ENCODE measurements at places on chromosomes 1 and 21.
A peak's percentile ranks its signal among the peaks of the same experiment; 100 is the strongest.

DNA sequence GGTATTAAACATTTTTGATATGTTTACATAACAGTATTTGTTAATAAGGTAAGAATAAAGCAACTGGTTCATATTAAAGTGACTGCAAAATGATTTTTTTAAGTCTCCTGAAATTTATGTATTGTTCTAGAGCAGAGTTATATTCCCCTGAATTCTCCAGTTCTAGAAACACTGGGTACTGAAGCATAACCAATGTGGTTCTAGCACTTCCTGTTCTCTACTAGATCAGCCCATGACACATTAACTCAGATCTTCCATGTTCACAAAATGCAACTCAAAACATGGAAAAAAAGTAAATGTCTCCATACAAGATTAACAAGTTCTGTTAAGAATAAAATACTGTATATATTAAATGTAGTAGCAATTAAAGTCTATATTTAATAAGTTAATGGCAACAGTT lies 3.9 kb downstream of the NEGR1 start:
- no peak for DNase-seq

- DNase-seq = no peak
Observed at GRCh38 chr1:225613006-225613405, 39.9 kb downstream of the ENAH start.

DNA sequence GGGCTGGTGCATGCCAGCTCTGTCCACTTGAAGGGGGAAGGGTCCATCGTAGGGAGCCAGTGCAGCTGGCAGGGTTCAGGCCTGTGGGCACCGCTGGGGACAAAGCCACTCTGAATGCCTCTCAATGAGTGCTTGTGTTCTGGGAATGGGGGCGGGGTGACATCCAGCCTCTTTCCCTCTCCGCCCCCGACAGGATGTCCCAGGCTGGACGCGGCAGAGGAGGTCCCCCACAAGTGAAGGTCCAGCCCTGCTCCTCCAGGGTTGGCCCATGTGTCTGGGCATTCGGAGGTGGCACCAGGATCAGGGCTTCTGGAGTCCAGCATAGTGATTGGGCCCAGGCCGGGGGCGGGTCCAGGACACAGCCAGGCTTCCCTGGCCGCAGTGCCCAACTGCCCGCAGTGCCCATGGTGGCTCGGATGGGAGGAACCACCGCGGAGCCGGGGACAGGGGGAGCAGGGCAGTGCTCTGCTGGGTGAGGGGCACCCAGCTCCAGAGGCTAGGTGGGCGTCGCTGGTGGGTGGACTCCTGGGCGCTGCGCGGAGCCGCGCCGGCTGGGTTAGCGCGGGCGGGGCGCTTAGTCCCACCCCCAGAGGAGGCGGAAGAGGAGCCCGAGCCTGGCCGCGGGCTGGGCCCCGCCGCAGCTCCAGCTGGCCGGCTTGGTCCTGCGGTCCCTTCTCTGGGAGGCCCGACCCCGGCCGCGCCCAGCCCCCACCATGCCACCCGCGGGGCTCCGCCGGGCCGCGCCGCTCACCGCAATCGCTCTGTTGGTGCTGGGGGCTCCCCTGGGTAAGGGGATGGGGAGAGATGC lies at the start of gene SHISA4:
Gene SHISA4 (plus strand): TSS at position 617 of the 808 bp plus-strand sequence. CDS start 97 bp downstream, at position 714.
- DNase-seq = no peak

DNA sequence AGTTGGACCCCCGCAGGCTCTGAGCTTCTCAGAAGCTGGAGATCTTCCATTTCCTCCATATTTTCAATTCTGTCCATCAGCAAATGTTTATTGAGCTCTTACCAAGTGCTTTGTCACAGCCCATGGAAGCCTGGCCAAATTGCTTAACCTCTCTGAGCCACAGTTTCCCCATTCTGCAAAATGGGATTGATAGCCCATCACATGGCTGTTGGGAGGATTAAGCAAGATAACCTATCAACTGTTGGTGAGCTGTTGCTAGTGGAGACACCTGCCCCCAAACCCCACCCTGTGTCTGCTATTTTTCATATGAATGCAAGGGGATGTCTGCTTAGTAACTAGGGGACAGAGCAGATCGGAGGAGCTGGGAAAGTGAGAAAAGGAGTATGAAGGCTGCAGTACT lies 38.3 kb downstream of the CD34 start:
- no peak for DNase-seq

DNA sequence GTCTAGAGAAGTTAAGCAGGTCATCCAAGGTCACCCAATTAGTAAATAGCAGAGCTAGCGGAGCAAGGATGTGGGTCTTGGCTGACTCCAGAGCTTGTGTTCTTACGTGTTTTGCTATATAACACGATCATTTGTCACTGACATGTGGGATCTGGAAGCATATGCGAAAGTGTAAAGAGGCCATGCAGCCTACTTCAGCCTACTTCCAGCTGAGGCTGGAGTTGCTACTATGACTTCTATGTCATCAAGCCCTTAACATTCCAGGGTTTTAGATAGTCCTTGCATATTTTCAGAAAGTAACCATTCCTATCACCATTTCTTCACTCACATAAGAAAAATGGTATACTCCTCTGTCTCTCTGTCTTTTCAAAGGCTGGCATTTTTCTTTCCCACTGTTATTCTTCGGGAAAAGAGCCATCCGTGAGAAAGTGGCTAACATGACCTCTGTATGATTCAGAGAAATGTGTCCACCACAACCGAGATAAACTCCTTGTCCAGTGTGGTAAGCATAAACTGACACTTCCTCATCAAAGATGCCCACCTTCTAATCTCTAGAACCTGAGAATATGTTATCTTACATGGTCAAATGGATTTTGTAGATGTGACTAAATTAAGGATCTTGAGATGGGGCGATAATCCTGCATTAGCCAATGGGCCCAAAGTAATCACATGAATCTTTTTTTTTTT lies 24.0 kb upstream of the ABL2 start:
- DNase-seq = no peak

DNA sequence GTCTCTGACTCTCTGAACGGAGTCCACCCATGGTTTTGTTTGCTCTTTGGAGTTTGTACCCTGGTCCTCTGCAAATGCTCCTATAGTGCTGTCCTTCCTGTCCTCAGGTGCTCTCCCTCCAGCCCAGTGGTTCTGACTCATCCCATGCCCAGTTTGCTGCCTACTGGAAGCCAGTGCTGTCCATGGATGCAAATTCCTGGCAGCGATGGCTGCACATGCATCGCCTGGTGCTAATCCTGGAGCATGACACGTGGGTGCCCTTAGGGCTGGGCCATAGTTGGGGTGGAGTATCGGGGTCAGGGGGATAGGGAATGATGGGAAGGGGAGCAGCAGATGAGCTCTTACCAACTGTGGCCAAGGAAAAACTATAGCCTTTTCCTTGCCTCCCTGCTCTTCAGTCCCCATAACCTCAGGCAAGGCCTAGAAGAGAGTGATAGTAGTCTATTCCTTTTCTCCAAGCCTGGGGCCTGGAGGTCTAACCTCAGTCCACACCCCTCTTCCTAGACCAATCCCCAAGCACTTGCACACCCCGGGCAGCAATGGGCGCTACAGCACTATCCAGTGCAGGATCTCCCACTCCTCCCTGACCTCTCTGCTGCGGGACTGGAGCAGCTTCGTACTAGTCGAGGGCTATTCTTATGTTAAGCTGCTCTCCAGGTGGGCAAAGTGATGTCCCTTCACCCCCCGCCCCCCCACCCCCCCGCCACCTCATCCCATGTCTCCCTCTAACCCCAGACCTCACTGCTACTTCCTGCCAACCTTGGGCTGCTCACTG lies 31.6 kb downstream of the HYI start:
- no peak for DNase-seq

DNA sequence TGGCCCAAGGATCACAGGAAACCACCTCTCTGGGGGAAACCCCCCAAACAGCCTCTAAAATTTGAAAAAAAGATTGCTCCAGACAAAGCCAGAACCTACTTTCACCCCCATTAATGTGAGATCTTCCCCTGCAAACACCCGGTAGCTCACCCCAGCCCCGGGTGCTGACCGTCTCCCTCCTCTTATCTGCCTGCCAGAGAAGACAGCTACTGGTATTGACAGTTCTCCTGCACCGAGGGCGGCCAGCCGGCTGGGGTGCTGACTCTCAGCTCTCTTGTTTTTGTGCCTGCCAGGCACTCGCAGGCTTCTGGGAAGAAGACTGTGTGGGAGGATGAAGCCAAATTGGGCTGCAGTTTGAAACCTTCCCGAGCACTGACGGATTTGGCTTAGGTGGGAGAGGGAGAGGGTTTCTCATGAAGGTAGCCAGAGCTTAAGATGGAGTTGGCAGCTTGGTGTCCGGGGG lies 48.2 kb downstream of the RASSF5 start:
- DNase-seq = peak; percentile 30

Data from NK-92 treated with Interleukin-12 subunit alpha and Interleukin-12 subunit beta, amount 100 ng/mL, for 24 hours (cell line).